NCI-H2107 (cell line): ENCODE measurements at places on chromosomes 16 and 17.

DNA sequence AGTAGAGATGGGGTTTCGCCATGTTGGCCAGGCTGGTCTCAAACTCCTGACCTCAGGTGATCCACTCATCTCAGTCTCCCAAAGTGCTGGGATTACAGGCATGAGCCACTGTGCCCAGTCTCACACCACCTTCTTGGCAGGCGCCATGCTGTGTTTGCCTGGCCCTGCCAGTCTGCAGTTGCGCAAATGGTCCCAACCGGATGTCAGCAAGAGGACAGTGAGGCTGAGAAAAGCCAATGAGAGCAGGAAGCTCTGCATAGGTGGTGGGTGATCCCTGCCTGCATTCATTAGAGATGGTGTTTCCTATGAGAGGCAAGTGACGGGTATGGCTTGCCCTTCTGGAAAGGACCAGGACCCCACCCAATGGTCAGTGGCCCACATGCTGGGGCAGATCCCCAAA is 59.3 kb downstream of the PECAM1 start:
- no peak for DNase-seq

- no peak for DNase-seq
Observed at GRCh38 chr17:1179112-1179817, 516 bp downstream of the ABR start.

- peak; percentile 68 for DNase-seq
Observed at GRCh38 chr16:82011199-82011641, at the start of gene SDR42E1. TSS of gene SDR42E1 (minus strand) at chr16:82011470. CDS start at chr16:82000858, 10,612 bp downstream.

GRCh38 chr16:35687781-35688180 is 2228.4 kb downstream of the TP53TG3F start:
- no peak for DNase-seq

- DNase-seq: no peak
Observed at GRCh38 chr16:64292953-64293352, 828.9 kb downstream of the CDH11 start.

- DNase-seq: no peak
Observed at GRCh38 chr17:79936641-79937381, 97.6 kb upstream of the CBX4 start.

DNA sequence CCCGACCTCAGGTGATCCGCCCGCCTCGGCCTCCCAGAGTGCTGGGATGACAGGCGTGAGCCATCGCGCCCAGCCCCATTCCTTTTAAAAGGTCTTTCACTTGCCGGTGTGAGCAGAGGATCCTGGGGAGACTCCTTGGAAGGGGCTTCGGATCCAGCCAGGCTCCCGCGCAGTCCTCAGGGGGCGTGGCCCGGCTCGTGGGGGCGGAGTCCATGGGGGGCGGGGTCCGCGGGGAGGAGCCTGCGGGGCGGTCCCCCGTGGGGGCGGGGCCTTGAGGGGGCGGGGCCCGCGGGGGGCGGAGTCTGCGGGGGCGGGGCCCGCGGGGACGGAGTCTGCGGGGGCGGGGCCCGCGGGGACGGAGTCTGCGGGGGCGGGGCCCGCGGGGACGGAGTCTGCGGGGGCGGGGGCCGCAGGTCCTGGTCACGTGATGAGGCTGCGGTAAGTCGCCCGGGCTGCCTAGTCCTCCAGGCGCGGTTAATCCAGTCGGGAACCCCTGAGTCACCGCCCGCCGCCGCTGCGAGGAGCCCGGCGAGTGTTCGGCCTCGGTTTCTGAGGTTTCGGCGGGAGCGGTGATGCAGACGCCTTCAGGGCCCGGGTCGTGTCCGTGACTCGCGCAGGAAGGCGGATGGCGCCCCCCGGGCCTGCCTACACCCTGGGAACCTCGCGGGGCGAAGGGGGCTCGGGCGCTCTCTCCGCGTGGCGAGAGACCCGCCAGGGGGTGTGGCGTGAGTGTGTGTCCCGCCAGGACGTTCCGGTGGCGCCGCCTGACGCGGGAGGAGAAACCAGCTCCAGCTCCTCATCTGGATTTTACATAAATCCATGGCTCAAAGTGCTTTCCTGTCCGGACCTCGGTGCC is 23.6 kb upstream of the ABR start:
- no peak for DNase-seq

- DNase-seq: no peak
Observed at GRCh38 chr16:81276323-81276722, 37.8 kb downstream of the BCO1 start.

DNA sequence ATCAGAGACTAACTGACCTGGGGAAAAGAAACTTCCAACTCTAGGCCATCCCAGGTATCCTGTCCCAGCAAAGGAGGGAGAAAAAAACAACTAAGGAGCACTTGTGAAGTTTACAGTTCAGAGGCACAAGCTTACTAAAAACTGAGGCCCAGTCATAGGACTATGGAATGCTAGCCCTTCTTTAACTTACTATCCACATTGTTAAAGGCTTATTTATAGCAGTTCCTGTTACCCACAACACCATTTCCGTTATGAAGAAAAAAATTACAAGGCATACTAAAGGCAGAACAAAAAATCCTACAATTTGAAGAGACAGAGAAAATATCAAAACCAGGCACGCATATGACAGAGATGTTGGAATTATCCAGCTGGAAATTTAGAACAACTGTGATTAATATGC is 159.1 kb downstream of the CDH11 start:
- no peak for DNase-seq

- no peak for DNase-seq
Observed at GRCh38 chr16:88785106-88785924, at the start of gene PIEZO1. TSS of gene PIEZO1 (minus strand) at chr16:88785220. CDS start at chr16:88784964, 256 bp downstream.

GRCh38 chr16:27335349-27336053 is 21.7 kb downstream of the IL4R start:
- no peak for DNase-seq

- DNase-seq: no peak
Observed at GRCh38 chr17:47728214-47728877, 4.7 kb upstream of the TBX21 start.

- no peak for DNase-seq
Observed at GRCh38 chr16:58842746-58843145, 108.6 kb upstream of the GOT2 start.

DNA sequence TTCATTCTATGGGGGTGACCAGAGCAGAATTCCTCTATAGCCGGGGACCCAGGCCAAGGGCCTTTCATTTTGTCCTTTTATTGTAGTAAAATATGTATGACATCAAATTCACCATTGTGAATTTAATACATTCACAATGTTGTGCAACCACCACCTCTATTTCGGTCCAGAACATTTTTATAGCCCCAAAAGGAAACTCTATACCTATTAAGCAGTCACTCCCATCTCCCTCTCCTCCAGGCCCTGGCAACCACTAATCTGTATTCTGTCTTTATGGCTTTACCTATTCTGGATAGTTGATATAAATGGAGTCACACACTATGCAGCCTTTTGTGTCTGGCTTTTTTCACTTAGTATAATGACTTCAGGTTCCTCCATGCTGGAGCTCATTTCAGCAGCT is 9.7 kb upstream of the TNS4 start:
- DNase-seq: no peak

DNA sequence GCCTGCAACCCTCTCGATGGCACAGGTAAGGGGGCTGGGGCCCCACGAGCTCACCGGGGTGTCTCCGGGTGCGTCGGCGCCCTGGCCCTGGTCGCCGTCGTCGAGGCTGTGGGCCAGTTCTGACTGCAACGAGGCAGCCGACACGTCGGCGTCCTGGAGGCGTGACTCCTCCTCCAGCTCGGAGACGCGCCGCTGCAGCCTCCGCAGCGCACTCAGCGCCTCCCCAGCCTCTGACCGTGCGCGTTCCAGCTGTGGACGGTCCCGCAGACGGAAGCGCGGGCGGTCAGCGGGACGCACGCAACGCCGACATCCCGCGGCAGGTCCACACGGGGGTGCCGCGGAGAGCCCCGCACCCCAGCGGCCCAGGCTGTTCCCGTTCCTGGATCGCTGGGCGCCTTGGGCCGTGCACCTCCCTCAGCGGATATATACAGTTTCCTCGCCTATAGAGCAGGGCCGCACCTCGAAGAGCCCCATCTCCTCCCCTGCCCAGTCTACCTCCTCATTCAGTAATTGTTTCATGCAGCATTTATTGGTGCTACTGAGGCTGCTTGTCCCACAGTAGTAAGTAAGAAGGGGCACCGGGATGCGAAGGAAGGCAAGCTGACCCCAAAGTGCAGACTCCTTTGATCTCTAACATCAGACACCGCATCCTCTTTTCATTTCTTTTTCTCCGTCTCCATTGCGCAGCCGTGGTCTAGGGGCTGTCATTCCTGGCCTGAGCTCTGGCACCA is 5.8 kb downstream of the THOC6 start:
- no peak for DNase-seq

- DNase-seq: no peak
Observed at GRCh38 chr17:73474370-73474988, 162.7 kb upstream of the CDC42EP4 start.

DNA sequence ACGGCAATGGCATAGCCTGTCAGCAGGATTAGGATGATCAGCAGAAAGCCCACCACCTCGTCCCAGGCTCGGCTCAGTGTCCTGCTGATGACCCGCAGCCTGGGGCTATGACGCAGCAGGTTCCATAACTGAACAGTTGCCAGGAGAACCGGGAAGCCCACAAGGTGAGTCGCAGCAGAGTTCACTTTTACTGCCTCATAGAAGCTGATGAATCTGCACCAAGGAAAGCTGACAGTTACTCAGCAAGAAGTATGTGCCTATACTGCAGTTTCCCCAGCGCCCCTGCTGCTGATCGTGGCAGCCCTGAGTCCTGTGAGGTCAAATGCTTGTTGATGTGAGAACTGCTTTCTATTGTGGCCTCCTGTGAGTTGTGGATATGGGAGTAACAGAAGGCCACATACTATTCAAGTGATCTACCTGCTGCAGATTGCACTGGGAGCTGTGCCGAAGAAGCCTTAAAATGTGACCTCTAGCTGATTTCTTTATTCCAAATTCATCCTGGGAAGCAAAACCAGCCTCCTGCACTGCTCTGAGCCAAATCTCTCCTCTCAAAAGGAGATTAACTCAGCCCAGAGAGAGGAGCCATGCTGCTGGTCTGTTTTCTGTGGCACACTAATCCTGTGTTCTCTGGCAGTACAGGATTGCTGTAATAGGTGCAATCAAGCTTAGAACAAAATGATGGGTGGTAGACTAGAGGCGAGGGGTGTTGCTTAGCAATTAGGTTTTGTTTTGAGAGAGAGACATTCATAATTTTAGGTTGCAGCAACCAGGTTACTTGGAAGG is 38.8 kb downstream of the IST1 start:
- no peak for DNase-seq

- DNase-seq: no peak
Observed at GRCh38 chr16:75065521-75066149, 50.9 kb downstream of the LDHD start.
